T-helper 17 cell (primary cell): ENCODE measurements at places on chromosomes 12 and 14.

DNA sequence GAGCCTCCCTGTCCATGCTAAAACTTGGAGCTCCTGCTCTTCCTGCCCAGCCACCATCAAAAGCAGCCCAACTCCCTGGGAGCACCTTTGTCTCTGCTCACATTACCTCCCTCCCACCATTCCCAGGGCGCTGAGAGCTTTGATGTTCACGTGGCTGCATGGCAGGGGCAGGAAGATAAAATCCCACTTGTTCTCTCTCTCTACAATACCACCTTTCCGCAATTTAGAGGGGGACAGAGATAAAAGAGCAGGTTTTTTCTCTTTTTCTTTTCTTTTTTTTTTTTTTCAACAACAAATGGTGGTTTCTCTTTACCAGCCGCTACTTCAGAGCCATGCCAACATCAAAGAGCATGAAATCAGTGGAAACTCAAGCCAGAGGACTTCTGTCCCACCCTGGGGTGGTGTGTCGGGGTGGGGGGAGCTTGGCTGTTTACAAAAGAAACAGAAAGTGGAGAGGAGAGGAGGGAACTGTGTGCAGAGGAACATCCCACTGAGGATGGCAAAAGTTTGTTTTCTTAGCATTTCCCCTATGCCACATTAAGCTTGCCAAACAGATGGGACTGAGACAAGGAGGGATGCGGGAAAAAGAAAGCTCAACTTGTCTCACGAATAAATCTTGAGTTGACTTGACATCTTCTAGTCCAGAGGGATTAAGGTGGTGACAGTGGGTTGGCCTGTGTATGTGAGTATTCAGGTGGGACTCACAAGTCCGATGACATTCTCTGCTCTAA is 103.7 kb upstream of the NUDT4 start:
- no peak for DNase-seq

GRCh38 chr12:95629392-95629791 is 78.1 kb upstream of the USP44 start:
- DNase-seq, result no peak

DNA sequence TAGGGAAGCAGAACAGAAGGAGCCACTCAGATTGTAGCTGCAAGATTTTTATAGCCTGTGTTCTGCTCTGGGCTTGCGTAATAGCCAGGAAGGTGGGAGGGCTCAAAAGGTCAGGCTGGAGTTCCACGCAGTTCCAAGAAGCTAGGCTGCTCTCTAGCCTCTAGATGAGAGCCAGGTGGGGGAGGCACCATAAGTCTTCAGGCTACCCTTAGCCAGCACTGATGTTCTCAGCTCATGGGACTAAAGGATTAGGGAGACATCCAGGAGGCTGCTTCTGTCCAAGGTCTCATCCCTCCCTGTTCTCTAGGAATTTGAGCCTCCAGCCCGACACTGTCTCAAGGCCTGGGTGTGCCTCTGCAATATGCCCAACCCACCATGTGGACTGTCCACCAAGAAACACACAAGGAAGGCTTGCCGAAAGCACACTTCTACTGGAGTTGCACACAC is 1.7 kb downstream of the LMBR1L start:
- DNase-seq, result no peak

GRCh38 chr12:28618171-28618570 is 427.9 kb downstream of the CCDC91 start:
- DNase-seq, result no peak
